Left renal cortex interstitium (tissue), 4 donors: ENCODE measurements at places on chromosomes 7 and 10. TPM values are rescaled to one million over a fixed set of nuclear protein-coding genes. Genes with fewer than 3 reads are reported as not detected.

- no peak for DNase-seq
Observed at GRCh38 chr10:50417486-50417885, 166.2 kb upstream of the ASAH2 start.

Gene LIPJ
- 0.24 TPM for polyA plus RNA-seq

- DNase-seq: no peak
Observed at GRCh38 chr7:49187543-49188268, 263.4 kb downstream of the CDC14C start.

GRCh38 chr7:116180302-116180701, 30.0 kb upstream of the TES start:
- DNase-seq: no peak

DNA sequence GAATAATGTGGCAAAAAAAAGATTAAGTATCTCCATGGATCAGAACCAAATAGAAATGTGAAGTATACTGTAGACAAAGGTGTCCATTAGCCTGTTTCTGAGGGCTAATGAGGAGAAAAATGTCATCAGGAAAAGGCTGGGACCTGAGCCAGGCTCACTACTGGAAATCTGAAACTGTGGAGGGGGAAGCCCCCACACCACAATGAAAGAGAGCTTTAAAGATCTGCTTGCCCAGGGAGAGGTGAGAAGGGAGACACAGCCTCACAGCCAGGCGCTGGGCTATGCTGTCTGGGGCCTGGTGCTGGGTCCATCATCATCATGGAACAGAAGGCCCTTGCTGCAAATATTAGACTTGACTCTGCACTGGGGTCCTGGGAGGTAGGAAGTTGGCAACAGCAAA, 90.4 kb downstream of the OSBPL3 start:
- DNase-seq: no peak

DNA sequence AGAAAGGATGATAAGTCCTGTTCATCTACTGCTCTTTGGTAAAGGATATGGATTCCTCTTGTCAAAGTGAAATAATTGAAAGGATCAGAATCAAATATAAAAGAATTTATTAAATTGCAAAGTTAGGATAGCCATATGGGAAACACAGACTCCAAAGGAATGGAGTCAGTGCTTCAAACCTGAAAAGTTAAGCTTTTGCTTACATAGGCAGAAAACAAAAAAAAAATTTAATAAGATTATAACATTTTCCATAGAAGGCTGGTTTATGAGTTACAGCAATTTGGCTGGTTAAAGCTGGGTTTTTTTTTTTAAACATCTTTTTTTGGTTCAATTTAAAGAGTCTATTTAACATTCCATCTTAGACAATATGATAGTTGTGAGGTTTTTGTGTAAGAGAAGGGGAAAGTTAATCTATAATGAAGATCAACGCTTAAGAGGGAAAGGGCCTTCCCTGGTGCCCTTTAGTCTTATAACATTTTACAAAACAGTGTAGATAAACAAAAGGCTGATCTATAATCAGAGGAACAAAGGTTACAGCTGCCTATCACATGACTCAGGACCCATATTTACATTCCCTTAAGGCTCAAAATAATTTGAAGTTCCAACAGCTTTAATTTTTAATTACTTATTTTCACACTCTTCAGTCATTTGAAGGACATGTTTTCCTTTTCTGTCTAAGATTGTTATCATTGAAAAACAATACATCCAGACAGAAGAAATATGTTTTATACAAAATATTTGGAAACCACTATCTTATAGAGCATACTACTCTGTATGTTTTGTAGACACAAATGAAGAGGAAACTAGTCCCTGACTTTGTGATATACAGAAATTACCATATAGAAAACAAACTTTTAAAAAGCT, 234.3 kb upstream of the MBL2 start:
- DNase-seq: no peak

GRCh38 chr10:84534168-84534567, 205.8 kb downstream of the CCSER2 start:
- DNase-seq: no peak

- DNase-seq: no peak
Observed at GRCh38 chr10:110569736-110570135, 2.2 kb downstream of the SMC3 start.

DNA sequence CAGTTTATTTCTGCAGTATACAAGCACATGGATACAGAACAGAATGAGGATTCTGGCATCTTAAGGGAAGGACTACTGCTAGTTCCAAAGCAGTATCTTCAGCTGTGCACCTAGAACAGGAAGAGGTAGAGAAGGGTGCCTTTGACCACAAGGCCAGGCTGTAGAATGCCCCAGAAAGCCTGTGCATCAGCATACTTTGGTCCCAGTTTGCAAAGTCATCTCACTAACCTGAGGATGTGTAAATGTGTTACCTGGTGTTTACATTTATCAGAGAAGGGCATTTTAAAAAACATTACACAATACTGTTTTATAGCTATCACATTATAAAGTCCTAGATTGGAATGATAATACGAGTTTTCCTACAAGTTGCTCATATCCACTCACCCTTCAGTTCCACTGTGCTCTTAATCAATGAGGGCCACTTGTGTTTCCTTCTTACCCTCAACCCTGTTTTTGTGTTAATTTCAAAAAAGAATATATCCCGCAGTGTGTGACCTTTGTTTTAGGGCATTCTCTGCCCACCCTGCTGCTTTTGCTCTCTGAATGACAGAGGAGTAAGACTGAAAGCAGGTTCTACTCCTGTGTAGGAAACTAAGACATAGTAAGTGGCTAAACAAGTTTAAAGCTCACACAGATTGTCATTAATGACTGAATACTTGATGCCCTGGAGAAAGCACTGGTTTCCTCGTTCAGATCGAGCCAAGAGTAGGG, 3.4 kb downstream of the SLC35G1 start:
- DNase-seq: no peak

Gene RGS10
- 31.2 TPM for polyA plus RNA-seq

DNA sequence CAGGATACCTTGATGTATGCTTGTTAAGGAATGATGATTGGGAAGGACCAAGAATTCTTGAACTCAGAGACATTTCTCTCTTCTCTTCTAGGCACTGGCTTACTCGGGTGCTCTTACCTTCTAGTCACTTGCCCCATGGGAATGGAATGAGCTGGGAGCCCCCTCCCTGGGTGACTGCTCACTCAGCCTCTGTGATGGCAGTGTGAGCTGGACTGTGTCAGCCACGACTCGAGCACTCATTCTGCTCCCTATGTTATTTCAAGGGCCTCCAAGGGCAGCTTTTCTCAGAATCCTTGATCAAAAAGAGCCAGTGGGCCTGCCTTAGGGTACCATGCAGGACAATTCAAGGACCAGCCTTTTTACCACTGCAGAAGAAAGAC, 10.7 kb downstream of the ZDHHC16 start:
- no peak for DNase-seq

DNA sequence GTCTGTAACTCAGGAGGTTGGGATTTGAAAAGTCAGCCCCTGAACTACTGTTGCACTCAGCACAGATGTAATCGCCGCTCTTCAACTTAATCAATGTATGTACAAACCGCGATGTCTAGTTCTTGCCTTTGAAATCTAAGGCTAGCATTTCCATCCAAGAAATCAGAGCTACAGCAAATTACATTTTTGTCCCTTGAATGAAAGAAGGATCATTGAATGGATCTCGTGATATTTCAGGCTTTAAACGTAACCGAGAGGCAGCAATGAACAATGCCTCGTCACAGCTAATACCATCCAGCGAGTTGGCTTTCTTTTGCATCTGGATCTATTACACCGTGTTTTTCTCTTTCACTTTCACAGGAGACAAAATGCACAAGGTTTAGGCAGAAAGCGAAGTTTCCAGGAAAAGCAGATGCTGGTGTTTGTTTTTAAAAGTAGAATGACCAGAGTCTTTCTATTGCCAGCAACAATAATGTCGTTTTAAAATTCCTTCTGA, 5.5 kb downstream of the SKIDA1 start:
- DNase-seq: no peak

- no peak for DNase-seq
Observed at GRCh38 chr10:99329554-99330346, 594 bp downstream of the CNNM1 start.

DNA sequence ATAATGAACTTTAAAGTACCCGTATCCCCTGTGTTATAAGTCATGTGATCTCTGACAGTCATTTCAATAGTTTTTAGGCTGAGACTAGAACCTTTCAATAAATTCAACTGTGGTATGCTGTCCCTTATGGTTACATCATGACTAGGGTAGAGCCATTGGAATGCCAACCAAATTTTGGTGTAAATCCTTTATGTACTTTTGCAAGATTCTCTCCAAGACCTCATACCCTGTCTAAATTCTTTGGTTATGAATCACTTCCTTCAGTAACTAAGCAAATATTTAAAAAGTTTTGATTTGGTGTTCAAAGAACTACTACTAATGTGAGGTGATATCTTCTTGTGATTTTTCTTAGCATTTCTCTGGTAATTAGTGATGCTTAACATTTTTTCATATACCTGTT, 20.8 kb upstream of the OR6B1 start:
- no peak for DNase-seq

DNA sequence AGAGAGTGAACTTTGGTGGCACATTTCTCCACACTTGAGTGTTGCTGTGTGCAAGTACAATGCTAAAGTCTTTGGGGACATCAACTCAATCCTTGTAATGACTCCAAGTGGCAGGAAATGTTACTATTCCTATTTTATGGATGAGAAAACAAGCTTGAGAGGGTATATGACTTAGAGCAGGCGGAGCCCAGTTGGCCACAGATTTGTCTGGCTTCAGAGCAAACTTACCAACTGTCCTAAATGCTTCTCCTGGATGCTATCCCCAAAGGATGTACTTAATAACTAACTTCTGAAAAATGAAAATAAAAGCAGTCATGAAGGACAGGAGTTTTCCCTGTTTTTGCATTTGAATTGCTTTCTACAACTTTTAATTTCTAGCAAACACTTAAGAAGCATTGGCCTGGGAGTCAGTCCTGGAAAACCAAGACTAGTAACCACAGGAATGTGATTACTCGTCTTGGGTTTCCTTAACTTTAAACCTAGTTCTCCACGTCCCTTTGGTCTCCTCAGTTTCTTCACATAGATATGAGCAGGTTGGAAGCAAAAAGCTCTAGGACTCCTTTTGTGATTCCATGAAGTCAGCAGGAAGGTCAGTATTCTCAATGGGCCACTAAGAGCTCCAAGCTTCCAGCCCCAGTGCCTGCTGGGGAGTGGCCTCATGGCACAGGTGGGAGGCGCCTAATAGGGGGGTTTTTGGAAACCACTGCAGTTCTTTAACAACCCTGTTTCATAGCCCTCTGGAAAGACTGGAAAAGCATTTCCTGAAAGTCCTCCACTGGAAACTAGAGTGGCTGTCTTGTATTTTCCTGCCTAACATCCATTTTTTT, 140.8 kb downstream of the GLCCI1 start:
- DNase-seq: no peak

Gene ABCA13
- 1.0 TPM for polyA plus RNA-seq

DNA sequence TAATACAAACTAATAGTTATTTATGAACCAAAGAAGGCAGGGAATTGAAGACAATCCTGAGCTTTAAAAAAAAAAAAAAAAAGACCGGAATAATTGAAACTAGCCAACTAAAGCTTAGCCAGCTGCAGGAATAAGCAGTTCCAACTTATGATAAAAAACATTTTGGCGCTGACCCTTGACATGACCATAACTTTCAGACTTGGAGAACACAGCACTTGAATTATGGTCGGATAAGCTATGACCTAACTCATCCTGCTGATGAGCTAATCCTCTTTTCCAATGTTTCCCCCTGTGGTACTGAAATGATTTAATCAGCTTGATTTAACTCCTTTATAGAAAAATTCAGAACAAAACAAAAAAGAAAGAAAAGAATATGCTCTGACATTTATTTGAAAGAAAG, 181.8 kb downstream of the DGKB start:
- no peak for DNase-seq

Gene IQCE
- polyA plus RNA-seq: 22.6 TPM

Gene NPY4R2
- not detected for polyA plus RNA-seq

Gene ELAPOR2
- polyA plus RNA-seq: 9.2 TPM

Gene TLX1
- 0.19 TPM for polyA plus RNA-seq

Gene LRRC18
- 0.11 TPM for polyA plus RNA-seq

DNA sequence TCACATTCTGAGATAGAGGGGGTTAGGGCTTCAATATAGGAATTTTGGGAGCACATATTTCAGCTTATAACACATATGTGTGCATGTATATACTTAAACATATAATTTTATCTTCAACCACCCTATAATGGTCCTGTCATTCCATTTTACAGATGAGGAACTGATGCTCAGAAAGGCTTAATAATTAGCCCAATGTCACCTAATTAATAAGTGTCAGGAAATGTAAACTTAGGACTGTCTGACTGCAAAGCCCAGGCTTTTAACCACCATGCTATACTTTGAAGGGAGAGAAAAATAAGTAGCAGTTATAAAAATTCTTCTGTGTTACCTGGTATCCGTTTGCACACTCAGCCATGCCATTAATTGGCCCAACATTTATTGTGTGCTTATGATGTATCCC, 172.6 kb downstream of the SKIDA1 start:
- no peak for DNase-seq

Gene TAF3
- polyA plus RNA-seq: 11.6 TPM

DNA sequence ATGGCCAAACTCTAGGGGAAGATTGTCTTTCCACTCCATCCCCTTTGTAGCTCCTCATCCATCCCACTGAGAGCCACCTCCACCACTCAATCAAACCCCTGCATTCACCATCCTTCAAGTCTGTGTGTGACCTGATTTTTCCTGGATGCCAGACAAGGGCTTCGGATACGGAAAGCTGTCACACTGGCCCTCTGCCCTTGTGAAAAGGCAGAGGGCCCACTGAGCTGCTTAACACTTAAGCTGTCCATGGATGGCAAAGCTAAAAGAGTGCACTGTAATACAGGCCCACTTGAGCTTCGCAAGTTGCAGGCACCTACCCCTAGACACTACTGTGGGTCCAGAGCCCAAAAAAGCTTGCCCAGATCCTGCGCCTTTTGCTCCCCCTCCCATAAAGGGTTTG, 237.2 kb downstream of the MAGI2 start:
- DNase-seq: no peak

DNA sequence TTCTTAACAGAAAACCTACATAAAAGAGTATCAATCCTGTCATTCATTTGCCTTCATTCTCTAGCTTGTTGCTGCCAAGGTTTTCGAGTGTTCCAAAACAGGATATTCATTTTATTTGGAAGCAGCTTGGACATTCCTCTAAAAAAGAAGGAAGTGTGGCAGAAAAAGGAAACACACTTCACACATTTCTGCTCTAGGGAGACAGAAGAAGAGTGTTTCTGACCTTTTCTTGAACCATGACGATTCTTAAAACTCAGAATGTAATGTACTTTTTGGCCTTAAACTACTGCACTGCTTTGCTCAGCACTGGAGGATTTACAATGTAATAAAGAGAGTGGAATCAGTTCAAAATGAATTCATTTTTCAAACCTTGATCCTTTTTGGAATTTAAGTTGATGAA, 81.3 kb downstream of the SEMA3A start:
- DNase-seq: no peak

GRCh38 chr10:30849231-30850035, 182.2 kb downstream of the ZNF438 start:
- no peak for DNase-seq
